KBM-7 (cell line): ENCODE measurements at places on chromosomes 3 and 15.

GRCh38 chr3:46660543-46661523, 32.6 kb downstream of the ALS2CL start:
- no peak for DNase-seq

DNA sequence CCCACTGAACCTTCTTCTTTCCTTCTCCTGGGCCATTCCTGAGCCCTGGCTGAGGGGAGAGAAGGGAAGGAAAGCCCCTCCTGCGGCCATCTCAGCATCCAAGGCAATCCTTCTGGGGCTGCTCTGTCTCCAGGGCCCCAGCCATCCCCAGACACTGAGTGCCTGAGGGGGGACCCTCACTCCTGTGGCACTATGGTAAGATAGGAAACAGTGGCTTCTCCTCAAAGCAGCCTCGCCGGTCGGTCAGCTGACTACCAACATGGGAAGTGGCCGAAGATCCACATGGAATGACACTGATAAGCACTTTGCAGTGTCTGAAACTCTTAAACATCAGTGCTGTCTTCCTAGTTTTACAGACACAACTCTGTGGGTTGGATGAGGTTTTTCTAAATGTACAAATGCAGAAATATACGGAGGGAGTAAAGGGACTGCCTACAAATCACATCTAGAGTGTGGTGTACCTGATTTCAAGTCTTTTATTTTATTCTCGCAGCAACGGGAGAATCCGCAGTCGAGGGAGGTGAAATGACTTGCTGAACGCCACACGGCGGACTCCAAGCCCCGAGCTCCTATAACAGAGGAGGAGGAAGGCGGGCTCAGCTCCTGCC, 973 bp upstream of the ITPKA start:
- no peak for DNase-seq

DNA sequence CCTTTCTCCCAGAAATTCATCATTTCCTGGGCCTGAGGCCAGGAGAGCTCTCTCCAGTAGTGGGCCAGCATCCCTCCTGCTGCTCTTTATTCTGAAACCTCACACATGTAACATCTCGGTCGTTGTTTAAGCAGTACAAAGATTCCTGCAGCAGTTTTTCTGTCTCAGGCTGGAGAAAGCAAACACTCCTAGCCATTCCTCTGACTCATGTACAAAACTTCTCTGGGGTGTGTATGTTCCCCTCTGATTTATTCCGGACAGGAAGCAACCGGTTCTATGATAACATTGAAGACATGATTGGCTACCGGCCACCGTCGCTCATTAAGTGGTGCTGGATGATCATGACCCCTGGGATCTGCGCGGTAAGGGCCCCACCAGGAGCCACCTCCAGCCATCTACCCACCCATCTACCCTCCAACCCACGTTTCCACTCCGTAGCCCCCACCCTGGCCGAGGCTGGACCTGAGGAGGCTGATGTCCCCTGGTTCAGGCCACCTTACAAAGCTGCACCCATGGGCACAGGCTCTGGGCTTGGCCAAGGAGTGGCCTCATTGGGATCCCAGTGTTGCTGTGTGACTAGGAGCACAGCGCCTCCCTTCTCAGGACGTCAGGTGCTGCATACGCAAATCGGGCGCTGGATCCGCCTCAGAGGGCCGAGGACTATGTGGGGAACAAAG, 58.6 kb upstream of the SLC6A1 start:
- DNase-seq: no peak

DNA sequence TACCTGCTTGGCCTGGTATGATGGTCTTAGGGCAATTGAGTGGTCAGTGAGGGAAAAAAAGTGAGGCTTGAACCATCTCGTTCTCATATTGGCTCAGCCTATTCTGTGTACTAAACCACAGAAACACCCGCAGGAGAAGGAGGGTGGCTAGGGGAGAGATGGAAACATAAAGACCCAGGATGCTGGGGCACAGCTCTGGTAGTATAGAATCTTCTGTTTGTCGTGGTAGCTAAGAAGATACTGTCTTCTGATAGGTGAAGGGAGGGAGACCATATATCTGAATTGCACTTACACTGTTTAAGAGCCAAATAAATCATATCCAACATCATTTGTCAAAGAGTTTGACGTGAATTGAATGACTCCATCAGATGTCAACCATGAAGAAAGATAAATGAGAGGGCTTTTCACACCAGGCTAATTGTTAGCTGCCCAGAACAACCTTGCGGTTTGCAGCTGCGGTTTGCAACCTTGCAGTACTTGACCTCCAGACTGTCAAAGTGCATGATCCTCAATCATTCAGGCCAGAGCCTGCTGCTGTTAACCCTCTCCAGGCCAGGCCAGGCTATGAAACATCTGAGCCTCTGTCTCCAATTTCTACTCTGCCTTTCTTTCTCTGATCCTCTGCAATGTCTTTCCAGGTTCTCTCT, 40.9 kb upstream of the PIK3R4 start:
- no peak for DNase-seq

DNA sequence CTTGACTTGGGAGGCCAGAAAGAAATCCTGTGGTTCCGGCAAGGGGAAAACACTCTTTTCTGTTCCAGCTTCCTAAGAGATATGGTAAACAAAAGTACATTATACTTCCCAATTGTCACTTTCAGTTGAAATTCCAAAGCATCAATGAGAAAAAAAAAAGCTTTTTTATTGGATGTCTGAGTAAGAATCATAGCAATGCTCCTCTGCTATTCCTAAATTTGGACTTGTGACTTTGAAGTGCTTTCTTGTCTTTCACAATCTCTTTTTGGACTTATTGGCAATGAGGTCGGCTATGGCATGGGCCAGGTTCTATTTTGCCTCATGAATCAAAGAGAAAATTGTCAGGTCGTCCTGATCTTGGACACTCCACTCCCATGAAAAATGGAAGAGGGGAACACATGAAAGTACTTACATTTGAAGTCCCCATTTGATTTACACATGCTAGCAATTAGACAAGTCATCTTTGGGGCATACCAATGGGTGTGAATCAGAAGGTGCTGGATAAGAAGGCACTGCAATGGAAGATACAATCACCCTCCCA, 170.5 kb downstream of the GREM1 start:
- no peak for DNase-seq

DNA sequence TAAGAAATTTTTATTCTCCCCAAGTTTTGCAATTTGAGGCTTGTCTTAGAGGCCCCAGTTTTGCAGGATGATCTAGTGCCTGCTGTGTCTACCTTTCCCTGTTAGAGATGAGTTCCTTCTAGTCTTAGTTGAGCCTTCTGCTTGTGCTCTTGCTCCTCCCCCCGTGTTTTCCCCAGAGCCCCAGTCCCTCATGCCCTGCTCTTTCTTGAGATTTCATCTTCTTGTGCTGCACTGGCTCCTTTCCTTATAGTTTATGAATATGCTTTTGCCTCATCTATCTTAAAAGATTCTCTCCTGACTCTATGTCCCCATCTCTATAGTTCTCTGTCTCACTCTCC, 4.7 kb downstream of the GAP43 start:
- DNase-seq: no peak

DNA sequence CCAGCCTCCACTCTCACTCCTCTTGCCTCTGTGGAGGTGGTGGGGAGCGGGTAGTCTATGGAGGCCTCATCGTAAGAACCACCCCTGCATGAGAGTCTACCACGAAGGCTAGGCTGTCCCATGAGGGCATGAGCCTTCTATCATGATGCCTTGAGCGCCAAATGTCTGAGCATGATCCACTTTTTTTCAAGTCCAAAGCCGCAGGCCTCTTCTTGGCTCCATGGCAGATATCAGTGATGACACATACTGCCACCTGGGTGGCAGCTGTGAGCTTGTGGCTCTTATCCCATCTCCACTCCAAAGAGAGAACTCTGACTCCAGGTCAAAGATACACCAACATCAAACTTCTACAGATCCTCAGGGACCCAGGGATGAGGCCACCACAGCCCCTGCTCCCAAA, 13.5 kb downstream of the POC1A start:
- no peak for DNase-seq

GRCh38 chr3:150830094-150830681, 67.2 kb upstream of the SIAH2 start:
- peak; percentile 15 for DNase-seq

GRCh38 chr3:30314757-30315325, 291.6 kb upstream of the TGFBR2 start:
- no peak for DNase-seq

- DNase-seq: peak; percentile 26
These were observed 5.3 kb downstream of the EIF4A2 start for GRCh38 chr3:186788482-186789370.

DNA sequence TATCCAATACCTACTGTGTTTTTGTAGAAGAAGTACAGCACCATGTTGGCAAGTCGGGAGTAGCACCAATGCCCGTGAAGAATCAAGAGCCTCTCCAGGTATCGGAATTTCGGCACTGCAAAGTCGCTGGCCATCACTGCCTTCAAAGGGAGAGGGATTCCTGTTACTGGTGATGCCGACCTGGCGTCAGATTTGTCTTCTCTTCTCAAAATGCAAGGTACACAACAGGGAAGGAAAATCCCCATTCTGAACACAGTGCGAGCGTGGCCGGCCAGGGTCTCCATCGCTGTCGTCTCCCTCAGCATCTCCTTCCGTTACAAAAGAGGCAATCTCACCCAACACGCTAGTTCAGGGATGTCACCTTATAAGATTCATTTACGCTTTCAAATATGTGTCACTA, 175.4 kb downstream of the ATP10A start:
- DNase-seq: no peak

DNA sequence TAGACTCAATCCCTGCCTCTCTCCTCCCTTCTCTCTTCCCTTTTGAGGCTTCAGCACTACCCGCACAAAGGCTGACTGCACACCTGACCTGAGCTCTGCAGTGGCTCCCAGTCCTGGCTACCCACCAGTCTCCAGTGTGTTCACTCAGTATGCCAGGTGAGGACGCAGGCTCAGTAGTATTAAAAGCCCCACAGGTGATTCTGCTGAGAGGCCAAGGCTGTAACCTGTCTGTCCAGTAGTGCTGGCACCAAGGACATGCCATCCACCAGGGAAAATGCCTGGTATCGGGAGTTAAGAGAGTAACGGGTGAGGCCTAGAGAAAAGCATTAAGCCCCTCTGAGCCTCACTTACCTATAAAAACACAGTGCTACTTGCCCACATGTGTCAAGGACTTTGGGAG, 20.9 kb downstream of the FYCO1 start:
- DNase-seq: no peak

- DNase-seq: no peak
These were observed 57.6 kb upstream of the NEO1 start for GRCh38 chr15:72994534-72995177.

- no peak for DNase-seq
These were observed 16.4 kb upstream of the ST8SIA2 start for GRCh38 chr15:92377083-92377789.

GRCh38 chr3:126128504-126129397, 44.8 kb upstream of the SLC41A3 start:
- no peak for DNase-seq

GRCh38 chr3:33729993-33730392, 11.9 kb upstream of the CLASP2 start:
- no peak for DNase-seq

DNA sequence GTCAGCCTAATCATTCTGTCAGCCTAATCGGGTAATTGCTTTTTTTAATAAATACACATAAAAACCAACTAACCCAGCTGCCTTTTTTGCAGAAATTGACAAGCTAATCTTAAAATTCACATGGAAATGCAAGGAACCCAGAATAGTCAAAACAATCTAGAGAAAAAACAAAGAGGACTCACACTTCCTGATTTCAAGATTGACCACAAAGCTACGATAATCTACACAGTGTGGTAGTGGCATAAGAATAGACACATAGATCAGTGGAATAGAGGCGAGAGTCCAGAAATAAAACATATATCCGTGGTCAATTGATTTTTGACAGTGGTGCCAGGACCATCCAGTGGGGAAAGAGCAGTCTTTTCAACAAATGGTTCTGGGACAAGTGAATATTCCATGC, 2.4 kb upstream of the C3orf20 start:
- no peak for DNase-seq

DNA sequence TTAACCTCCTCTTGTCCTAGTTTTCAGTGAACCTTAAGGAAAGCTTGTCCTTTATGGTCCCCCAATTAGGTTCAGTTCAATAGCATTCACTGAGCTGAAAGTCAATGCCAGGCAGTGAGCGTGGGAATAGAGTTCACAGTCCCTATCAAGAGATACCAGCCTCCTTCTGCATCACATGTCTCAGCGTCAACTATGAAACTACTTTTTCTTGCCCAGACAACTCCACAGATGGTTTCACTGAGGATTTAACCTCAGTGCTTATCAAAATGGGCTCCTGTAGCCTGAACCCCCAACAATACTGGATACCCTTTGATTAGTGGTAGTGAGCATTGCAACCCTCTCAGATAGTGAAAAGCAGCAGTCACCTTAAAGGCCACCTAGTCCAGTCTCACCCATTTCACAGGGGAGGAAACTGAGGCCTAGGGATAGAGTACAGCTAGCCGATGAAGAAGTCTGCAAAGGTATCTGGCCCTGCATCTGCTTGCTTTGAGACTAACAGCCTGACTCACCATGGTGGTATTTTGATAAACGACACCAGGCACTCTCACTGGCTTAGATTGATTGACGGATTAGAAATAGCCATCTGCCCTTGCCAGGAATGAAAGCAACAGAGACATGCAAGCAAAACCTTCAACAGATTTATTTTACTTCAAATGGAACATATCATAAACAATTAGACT, 1.6 kb upstream of the UBA3 start:
- DNase-seq: peak; percentile 30

DNA sequence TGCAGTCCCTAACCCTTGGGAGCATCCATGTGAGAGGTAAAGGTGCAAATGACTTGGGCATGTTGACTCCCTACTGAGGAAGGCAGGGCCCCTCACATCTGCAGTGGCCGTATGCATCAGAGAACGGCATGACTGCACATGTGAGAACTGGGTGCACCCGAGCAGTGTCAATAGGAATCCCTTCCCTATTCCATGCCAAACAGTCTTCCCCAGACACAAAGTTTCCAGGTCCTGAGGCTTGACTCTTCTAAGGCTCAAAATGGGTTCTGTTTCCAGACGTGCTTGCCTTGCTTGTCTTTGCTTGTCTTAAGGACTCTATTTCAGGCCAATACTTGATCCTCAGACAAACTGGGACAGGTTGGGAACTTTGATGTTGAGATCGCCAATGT, 20.5 kb upstream of the ANPEP start:
- DNase-seq: no peak

- DNase-seq: peak; percentile 48
These were observed 34.9 kb upstream of the MEIS2 start for GRCh38 chr15:37135225-37135624.
